Endodermal cell (in vitro differentiated cells): ENCODE measurements at places on chromosomes 1 and 21. TPM values are rescaled to one million over a fixed set of nuclear protein-coding genes. Genes with fewer than 3 reads are reported as not detected.

DNA sequence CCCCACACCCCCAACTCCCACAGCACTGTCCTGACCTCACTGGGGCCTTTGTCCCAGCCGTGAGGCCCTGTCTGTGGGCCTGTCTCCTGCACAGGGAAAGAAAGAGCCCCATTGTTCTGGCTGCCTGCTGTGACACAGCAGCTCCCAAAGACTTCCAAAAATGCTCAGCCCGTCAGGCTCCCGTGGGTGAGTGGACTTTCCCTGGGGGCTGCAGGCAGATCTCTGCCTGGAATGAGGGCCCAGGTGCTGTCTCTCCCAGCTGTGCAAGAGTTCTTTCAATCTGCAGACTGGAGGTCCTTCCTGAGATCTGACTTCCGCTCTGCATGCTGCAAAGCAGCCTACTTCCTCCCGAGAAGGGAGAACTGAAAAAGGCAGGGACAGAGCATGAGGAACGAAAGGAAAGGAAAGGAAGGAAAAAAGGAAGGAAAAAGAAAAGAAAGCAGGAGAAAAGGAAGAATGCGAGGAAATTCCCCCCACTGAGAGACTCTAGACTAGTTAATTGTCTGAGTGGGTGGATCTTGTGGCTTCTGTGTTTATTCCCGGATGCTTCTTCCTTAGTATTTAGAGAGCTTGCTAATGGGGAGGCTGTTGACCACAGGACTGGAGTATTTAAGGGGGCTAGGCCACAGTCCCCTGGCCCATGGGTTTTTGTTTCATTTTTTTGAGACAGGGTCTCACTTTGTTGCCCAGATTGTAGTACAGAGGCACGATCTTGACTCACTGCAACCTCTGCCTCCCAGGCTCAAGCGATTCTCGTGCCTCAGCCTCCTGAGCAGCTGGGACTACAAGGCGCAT, 15.0 kb downstream of the NES start:
- H3K27ac ChIP-seq = peak overlapping the region; percentile 85
- DNase-seq = peak; percentile 70
- no peaks in the 10 kb centered on the region for H3K36me3 ChIP-seq
- H3K4me3 ChIP-seq = no peak overlapping the region
- H3K27me3 ChIP-seq = peaks cover 25% of the 10 kb centered on the region
- peaks cover 19% of the 10 kb centered on the region for H3K4me1 ChIP-seq

PTPRF gene
- 250 to 354 TPM (median 267 TPM) in 3 replicates for total RNA-seq

DNA sequence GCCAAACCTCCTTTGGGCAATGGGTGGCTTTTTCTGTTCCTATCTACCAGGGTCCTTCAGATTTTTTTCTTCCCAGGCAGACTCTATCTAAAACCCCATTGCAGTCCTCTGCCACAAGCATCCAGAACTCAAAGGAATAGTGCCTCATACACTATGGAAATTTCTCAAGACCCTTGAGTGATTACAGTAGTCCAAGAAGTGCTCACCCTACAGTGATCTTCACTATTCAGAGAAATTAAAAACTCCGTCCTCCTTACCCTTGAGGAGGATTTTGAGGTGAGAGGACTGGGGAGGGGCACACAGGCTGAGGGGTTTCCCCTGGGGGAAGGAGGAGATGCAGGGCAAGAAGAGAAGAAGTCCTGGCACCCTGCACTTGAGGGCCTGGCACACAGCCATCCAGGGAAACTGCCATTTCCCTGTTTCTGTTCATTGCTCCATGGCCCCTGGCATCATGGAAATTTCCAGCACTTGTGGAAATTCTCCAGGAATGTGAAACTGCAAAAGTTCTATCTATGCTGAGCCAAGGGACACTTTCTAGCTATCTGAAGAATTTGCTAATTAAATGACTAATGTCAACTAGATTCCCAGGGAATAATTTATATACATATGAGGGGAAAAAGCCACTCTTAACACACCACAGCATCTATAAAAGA, 102.5 kb upstream of the ATP1B1 start:
- no peaks in the 10 kb centered on the region for H3K27me3 ChIP-seq
- no peak overlapping the region for H3K27ac ChIP-seq
- H3K4me3 ChIP-seq = no peak overlapping the region
- H3K36me3 ChIP-seq = no peaks in the 10 kb centered on the region
- no peak for DNase-seq

GRCh38 chr1:42979896-42980800, 21.5 kb upstream of the SLC2A1 start:
- no peaks in the 10 kb centered on the region for H3K36me3 ChIP-seq
- H3K4me3 ChIP-seq = no peak overlapping the region

GRCh38 chr1:50156241-50157010, 47.7 kb downstream of the ELAVL4 start:
- DNase-seq = no peak
- no peak overlapping the region for H3K27ac ChIP-seq
- H3K36me3 ChIP-seq = no peaks in the 10 kb centered on the region
- H3K4me1 ChIP-seq = no peaks in the 10 kb centered on the region

CD164L2 gene
- 1.4 and 1.8 TPM in 2 replicates for total RNA-seq

- no peak for DNase-seq
- peaks cover 15% of the 10 kb centered on the region for H3K4me1 ChIP-seq
- no peak overlapping the region for H3K4me3 ChIP-seq
- H3K27me3 ChIP-seq = no peaks in the 10 kb centered on the region
- no peaks in the 10 kb centered on the region for H3K36me3 ChIP-seq
Observed at GRCh38 chr1:96842215-96842614, 120.6 kb downstream of the PTBP2 start.

DNA sequence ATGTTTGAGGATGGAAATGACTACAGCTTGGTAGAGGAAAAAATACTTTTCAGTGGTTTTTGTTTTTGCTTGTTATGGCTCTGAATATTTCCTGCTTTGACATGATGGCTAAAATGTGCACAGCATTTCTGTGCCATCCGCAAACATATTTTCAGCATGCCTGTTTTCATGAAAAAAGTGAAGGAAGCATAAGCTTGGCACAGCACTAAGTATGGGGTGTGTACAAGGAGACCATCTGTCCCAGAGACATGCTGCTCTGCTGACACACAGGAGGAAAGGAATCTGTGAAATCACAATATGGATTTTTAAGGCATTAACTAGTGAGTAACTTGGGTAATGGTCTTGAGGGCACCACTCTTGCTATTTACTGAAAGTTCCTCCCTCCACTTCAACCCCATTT, 595.5 kb downstream of the RWDD3 start:
- H3K4me3 ChIP-seq = no peak overlapping the region
- H3K4me1 ChIP-seq = peaks cover 3% of the 10 kb centered on the region
- no peak for DNase-seq
- H3K27me3 ChIP-seq = no peaks in the 10 kb centered on the region
- no peaks in the 10 kb centered on the region for H3K36me3 ChIP-seq
- H3K27ac ChIP-seq = no peak overlapping the region

ATXN7L2 gene
- total RNA-seq = 3.5 to 5.1 TPM (median 4.0 TPM) in 3 replicates

PALMD gene
- 0.19 to 0.38 TPM (median 0.24 TPM) in 3 replicates for total RNA-seq

DNA sequence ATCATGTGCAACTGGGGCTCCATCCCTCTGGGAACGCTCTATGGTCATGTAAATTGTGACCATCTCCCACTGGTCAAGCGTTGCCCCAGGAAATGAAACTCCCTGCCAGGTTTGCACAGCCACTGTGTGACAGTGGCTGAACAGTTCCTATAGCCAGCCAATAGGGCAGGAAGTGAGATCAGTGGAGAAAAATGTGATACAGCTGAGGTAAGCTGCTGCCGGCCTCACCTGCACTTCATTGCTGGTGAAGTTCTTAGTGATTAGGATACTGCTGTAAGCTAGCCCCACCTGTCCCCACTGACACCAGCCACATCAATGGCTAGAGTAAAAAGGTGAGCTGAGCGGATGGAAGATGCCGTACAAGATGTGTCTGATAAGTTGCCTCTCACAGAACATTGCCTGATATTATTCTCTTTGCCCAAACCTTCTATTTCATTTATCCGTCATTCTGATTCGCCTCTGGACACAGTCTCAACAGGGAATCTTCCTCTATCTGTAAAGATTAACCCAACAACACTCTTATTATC, 38.4 kb upstream of the CDC42BPA start:
- H3K4me1 ChIP-seq = no peaks in the 10 kb centered on the region
- H3K27ac ChIP-seq = no peak overlapping the region
- peak; percentile 76 for DNase-seq
- H3K4me3 ChIP-seq = no peak overlapping the region
- no peaks in the 10 kb centered on the region for H3K27me3 ChIP-seq

- H3K27me3 ChIP-seq = no peaks in the 10 kb centered on the region
- peak; percentile 60 for DNase-seq
- H3K4me3 ChIP-seq = peak overlapping the region; percentile 15
- H3K27ac ChIP-seq = peak overlapping the region; percentile 89
Observed at GRCh38 chr1:8409106-8409505, 91.2 kb downstream of the SLC45A1 start.

DNA sequence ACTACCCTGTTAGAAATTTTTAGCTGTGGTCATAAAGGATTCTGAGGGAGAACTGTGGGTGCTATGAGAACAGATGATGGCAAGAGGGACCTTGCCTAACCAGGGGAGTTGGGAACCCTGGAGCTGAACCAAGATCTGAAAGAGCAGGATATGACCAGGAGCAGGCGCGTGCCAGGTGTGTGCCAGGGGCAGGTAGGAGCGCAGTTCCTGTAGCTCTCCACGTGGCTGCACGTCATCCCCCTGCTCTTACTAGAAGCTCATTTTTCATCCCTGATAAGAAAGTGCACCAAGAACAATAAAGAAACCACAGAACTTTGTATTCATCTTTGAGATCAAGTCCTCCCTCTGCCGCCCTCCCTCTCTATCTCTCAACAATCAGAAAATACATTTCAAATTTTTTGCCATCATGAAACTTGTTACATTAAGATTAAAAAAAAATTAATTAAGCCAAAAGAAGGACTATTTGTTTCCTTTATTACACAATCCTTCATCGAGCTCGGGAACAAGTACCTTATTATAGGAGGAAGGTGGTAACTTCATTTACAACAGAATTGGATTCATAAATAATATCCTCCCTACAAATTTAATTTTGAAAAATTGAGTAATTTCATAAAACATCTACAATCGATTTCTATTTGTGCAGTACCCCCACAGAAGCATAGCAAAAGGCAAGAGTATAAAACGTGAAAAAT, 78.5 kb downstream of the SLC35F3 start:
- no peak overlapping the region for H3K4me3 ChIP-seq
- H3K27ac ChIP-seq = no peak overlapping the region
- H3K36me3 ChIP-seq = no peaks in the 10 kb centered on the region
- no peaks in the 10 kb centered on the region for H3K27me3 ChIP-seq
- no peaks in the 10 kb centered on the region for H3K4me1 ChIP-seq
- DNase-seq = no peak

DNA sequence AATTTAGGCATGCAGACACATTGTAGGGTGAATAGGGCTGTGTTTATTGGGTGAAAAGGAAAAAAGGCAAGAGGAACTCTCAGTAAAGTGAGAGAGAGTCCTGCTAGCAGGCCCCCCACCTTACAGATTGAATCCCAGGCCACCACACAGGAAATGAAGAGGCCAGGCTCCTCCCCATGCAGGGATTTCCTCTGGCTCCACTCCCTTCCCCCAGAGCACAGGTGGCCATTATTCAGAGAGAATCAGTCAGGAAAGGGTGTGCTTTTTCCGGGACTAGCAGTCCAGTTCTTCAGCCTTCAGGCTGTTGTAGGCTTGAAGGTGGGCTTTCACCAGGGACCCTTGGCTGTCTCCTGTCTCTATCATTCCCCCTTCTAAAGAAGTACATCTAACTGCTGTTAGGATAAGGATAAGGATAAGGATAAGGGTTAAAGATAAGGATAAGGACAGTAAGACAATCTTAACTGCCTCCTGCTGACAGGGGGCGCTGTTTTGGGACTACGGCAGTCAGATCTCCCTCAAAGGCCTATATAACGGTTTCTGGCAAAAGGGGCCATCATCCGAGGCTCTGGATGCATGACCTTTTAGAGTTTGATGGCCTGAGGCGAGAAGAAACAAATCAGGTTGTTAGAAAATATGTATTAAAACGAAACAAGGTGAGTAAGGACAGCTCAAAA, 26.3 kb downstream of the ZNF648 start:
- H3K4me1 ChIP-seq = no peaks in the 10 kb centered on the region
- no peak overlapping the region for H3K4me3 ChIP-seq
- DNase-seq = peak; percentile 83
- no peaks in the 10 kb centered on the region for H3K36me3 ChIP-seq
- no peak overlapping the region for H3K27ac ChIP-seq

DNA sequence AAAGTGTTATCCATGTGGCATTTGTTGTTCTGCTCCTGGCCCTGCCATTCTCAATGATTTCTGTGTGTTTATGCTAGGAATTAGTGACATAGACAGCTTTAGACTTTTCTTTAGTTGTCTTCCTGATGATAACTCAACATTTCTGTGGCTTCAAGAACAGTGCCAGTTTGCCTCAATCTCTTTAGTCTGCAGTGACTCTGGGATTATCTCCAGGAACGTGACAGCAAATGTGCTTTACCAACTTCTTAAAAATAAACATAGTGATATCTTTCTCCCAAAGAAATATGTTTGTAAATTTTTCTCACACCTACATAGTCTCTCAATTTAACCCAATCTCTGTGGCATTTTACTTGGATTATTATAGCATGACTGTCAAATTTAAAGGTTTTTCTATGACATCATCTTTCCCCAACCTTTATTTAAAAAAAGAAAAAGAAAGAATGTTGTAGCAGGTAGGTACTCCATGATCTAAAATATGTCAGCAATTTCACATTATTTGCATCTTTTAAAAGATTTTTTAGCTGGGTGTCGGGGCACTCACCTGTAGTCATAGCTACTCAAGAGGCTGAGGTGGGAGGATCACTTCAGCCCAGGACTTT, 24.6 kb downstream of the RNASEL start:
- no peak overlapping the region for H3K4me3 ChIP-seq
- no peaks in the 10 kb centered on the region for H3K27me3 ChIP-seq
- H3K27ac ChIP-seq = no peak overlapping the region
- no peaks in the 10 kb centered on the region for H3K4me1 ChIP-seq
- H3K36me3 ChIP-seq = no peaks in the 10 kb centered on the region

GRCh38 chr1:229554886-229555621, 3.5 kb downstream of the ABCB10 start:
- no peak for DNase-seq
- H3K27ac ChIP-seq = no peak overlapping the region
- H3K4me1 ChIP-seq = peaks cover 4% of the 10 kb centered on the region
- H3K27me3 ChIP-seq = no peaks in the 10 kb centered on the region
- no peaks in the 10 kb centered on the region for H3K36me3 ChIP-seq
- no peak overlapping the region for H3K4me3 ChIP-seq

DMBX1 gene
- total RNA-seq = 8.3 to 17.7 TPM (median 16.6 TPM) in 3 replicates

DNA sequence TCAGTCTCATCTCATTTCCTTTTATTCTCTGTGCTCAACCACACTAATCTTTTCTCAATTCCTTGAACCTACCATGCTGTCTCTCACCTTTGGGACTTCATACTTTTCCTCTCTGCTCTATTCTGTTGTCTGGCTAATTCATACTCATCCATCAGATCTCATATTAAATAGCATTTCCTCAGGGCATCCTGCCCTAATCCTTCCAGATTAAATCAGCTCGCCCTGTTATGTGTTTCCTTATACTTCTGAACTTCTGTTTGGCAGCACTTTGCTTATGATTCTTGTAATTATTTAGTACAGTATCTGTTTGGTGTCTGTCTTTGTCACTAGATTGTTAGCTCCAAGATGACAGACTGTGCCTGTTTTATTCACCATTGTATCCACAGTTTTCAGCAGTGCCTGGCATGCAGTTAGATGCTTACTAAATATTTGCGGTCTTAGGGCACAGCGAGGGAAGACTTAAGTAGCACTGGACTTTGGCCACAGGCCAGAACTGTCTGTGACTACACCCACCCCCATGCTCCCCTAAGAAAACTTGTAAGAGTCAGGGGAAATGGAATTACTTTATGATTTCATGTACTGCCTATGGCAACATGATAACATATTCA, 9.9 kb upstream of the CAP1 start:
- H3K4me1 ChIP-seq = no peaks in the 10 kb centered on the region
- H3K27ac ChIP-seq = no peak overlapping the region
- no peak for DNase-seq
- H3K4me3 ChIP-seq = no peak overlapping the region
- H3K36me3 ChIP-seq = no peaks in the 10 kb centered on the region

UBL4B gene
- total RNA-seq = not detected in 2 replicates

ADAMTS1 gene
- 20.4 to 26.0 TPM (median 24.3 TPM) in 3 replicates for total RNA-seq
